ENCODE measurements at places on chromosomes 1 and 21. TPM values are rescaled to one million over a fixed set of nuclear protein-coding genes. Genes with fewer than 3 reads are reported as not detected.
A peak's percentile ranks its signal among the peaks of the same experiment; 100 is the strongest.

- no peaks in the 10 kb centered on the region for H3K27me3 ChIP-seq
- peak overlapping the region; percentile 40 for H3K27ac ChIP-seq
- H3K4me1 ChIP-seq, result peaks cover 28% of the 10 kb centered on the region
- no peaks in the 10 kb centered on the region for H3K36me3 ChIP-seq
- no peak overlapping the region for H3K4me3 ChIP-seq
These were observed 227.1 kb upstream of the MAP1LC3C start for GRCh38 chr1:242225767-242226573.

CRB1 gene
- total RNA-seq, result 0.65 TPM

- H3K36me3 ChIP-seq, result no peaks in the 10 kb centered on the region
- no peak for DNase-seq
- no peak overlapping the region for H3K27ac ChIP-seq
These were observed 7.9 kb downstream of the FYB2 start for GRCh38 chr1:56811331-56811730.

- DNase-seq, result peak; percentile 40
- no peak overlapping the region for H3K27ac ChIP-seq
- no peak overlapping the region for H3K4me3 ChIP-seq
- peaks cover 12% of the 10 kb centered on the region for H3K4me1 ChIP-seq
- peaks cover 5% of the 10 kb centered on the region for H3K27me3 ChIP-seq
These were observed 325.0 kb downstream of the ZNF326 start for GRCh38 chr1:90319918-90320317.

- H3K27ac ChIP-seq, result no peak overlapping the region
- no peak for DNase-seq
- H3K36me3 ChIP-seq, result peaks cover 6% of the 10 kb centered on the region
- no peaks in the 10 kb centered on the region for H3K4me1 ChIP-seq
These were observed 59.3 kb downstream of the EYA3 start for GRCh38 chr1:28028873-28029654.

LCE3A gene
- not detected for total RNA-seq

MARK1 gene
- 12.9 TPM for total RNA-seq

FOXD2 gene
- 0.44 TPM for total RNA-seq

PDZK1 gene
- 0.20 TPM for total RNA-seq

AIDA gene
- total RNA-seq, result 133 TPM

DNA sequence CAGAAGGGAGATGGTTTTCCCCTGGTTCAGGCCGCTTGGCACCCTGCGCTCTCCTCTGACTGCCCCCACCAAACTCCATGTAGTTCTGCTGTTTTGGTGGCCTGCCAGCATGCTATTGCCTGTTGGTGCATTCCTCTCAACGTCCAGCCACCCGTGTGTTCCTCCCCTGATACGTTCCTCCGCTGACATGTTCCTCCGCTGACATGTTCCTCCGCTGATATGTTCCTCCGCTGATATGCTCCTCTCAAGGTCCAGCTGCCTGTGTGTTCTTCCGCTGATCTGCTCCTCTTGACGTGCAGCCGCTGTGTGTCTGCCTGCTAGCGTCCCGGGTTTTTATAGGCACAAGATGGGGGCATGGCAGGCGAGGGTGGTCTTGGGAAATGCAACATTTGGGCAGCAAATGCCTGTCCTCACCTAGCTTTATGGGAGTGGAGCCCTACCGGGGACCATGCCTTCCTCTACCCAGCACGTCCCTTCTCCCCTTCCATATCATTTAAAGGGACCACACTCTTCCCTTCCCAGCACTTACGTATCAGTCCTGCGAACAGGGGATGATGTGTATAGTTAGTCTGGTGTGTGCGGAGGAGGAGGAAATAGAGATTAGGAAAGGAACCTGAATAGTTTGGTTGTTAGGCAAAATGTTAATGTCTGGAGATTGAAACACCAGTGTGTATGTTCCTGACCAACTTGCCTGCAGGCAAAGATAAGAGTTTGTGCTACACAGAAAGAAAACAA is 40.6 kb upstream of the PLA2G5 start:
- H3K4me3 ChIP-seq, result no peak overlapping the region
- DNase-seq, result no peak
- H3K27ac ChIP-seq, result no peak overlapping the region
- H3K36me3 ChIP-seq, result no peaks in the 10 kb centered on the region
- peaks cover 22% of the 10 kb centered on the region for H3K27me3 ChIP-seq

ERG gene
- not detected for total RNA-seq

GRCh38 chr1:78649628-78650027 is at the start of gene IFI44:
TSS of gene IFI44 (plus strand) at chr1:78649831. CDS start at chr1:78650196, 365 bp downstream.
- H3K27ac ChIP-seq, result no peak within 1 kb of the TSS
- H3K36me3 ChIP-seq, result peaks cover 6% of the 10 kb centered on the region
- H3K4me3 ChIP-seq, result no peak within 1 kb of the TSS
- peak; percentile 81 for DNase-seq
- no peaks in the 10 kb centered on the region for H3K4me1 ChIP-seq
- no peaks in the 10 kb centered on the region for H3K27me3 ChIP-seq

TNFAIP8L2 gene
- total RNA-seq, result not detected

DNA sequence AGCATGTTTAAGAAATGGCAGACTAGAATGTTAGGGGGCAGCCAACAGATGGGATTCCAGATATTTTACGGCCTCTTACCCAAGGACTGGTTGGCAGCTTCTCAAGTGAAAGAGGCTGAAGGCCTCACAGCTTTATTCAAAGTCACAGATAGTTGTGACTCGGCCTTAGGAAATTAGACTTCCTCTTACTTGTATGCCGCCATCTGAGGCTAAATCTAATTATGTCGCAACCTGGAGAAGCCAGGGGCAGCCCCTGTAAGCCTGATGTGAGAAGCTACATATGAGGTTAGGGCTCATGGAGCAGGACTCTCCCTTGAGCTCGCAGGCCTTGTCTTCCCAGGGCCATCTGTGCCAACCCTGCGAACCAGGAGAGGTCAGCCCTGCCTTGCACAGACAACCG is 352.5 kb downstream of the HHAT start:
- H3K27ac ChIP-seq, result no peak overlapping the region
- no peaks in the 10 kb centered on the region for H3K36me3 ChIP-seq
- peak; percentile 26 for DNase-seq
- no peaks in the 10 kb centered on the region for H3K4me1 ChIP-seq
- H3K4me3 ChIP-seq, result no peak overlapping the region

- no peak for DNase-seq
- H3K27ac ChIP-seq, result peak overlapping the region; percentile 2
- H3K4me1 ChIP-seq, result peaks cover 19% of the 10 kb centered on the region
These were observed 63.0 kb downstream of the B3GALNT2 start for GRCh38 chr1:235441159-235441685.

- H3K36me3 ChIP-seq, result peaks cover 11% of the 10 kb centered on the region
- H3K27ac ChIP-seq, result peak overlapping the region; percentile 98
- peak overlapping the region; percentile 87 for H3K4me3 ChIP-seq
- no peaks in the 10 kb centered on the region for H3K27me3 ChIP-seq
- H3K4me1 ChIP-seq, result peaks cover 45% of the 10 kb centered on the region
These were observed 636 bp downstream of the VAMP4 start for GRCh38 chr1:171740987-171741871.

GRCh38 chr1:47643306-47644211 is 205.7 kb downstream of the FOXD2 start:
- H3K27ac ChIP-seq, result no peak overlapping the region
- no peak for DNase-seq
- no peaks in the 10 kb centered on the region for H3K27me3 ChIP-seq
- no peaks in the 10 kb centered on the region for H3K4me1 ChIP-seq
- H3K4me3 ChIP-seq, result no peak overlapping the region
- no peaks in the 10 kb centered on the region for H3K36me3 ChIP-seq

DNA sequence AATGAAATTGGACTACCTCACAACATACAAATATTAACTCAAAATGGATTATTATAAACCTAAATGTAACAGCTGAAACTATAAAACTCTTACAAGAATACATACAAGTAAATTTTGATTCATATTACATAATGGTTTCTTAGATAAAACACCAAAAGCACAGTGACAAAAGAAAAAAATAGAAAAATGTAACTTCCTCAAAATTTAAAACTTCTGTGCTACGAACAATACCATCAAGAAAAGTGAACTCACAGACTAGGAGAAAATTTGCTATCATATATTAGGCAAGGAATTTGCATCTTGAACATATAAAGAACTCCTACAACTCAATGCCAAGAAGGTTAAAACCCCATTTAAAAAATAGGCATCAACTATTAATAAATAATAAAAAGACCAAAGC is 31.2 kb downstream of the ANGPTL3 start:
- H3K27ac ChIP-seq, result no peak overlapping the region
- H3K36me3 ChIP-seq, result peaks cover 29% of the 10 kb centered on the region
- H3K4me1 ChIP-seq, result peaks cover under 1% of the 10 kb centered on the region
- no peak for DNase-seq

GRCh38 chr21:46556802-46557201 is 48.1 kb downstream of the S100B start:
- H3K4me1 ChIP-seq, result no peaks in the 10 kb centered on the region
- H3K27me3 ChIP-seq, result no peaks in the 10 kb centered on the region
- H3K4me3 ChIP-seq, result no peak overlapping the region
- no peak overlapping the region for H3K27ac ChIP-seq

GRCh38 chr1:12400027-12400693 is 170.3 kb downstream of the VPS13D start:
- no peaks in the 10 kb centered on the region for H3K4me1 ChIP-seq
- no peak overlapping the region for H3K4me3 ChIP-seq
- peaks cover 41% of the 10 kb centered on the region for H3K36me3 ChIP-seq
- no peak overlapping the region for H3K27ac ChIP-seq
- DNase-seq, result no peak

C1QC gene
- total RNA-seq, result not detected

DNA sequence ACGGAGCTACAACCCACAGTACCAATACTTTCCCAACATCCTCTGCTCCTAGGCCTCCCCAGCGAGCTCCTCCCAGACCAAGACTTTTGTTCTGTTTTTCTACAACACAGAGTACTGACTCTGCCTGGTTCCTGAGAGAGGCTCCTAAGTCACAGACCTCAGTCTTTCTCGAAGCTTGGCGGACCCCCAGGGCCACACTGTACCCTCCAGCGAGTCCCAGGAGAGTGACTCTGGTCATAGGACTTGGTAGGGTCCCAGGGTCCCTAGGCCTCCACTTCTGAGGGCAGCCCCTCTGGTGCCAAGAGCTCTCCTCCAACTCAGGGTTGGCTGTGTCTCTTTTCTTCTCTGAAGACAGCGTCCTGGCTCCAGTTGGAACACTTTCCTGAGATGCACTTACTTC is 20.6 kb downstream of the PLA2G5 start:
- peaks cover 11% of the 10 kb centered on the region for H3K27me3 ChIP-seq
- no peak overlapping the region for H3K27ac ChIP-seq
- peaks cover 12% of the 10 kb centered on the region for H3K4me1 ChIP-seq
- H3K36me3 ChIP-seq, result no peaks in the 10 kb centered on the region
- DNase-seq, result no peak
- no peak overlapping the region for H3K4me3 ChIP-seq

LYSMD1 gene
- 14.4 TPM for total RNA-seq

GRCh38 chr1:9721606-9722377 is 70.3 kb downstream of the PIK3CD start:
- DNase-seq, result peak; percentile 30
- peaks cover 6% of the 10 kb centered on the region for H3K4me1 ChIP-seq
- H3K27ac ChIP-seq, result no peak overlapping the region
- H3K4me3 ChIP-seq, result no peak overlapping the region

DNA sequence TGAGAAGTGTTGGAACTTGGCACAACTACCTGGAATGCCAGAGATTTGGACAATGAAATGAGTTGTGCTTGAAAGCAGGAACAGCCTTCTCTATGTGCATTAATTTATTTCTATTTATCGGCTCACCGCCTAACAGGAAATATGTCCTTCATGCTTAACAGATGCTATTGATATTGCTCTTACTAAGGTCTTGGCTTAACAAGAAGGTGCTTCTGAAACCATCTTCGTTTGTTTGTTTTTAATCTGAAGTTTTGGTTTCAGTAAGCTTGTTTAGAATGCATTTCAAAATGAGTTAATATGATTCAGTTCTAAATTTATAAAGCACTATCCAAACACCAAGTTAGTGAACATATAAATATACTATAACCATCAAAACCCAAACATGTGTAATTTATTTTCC is 898.3 kb upstream of the B3GALT2 start:
- H3K4me1 ChIP-seq, result no peaks in the 10 kb centered on the region
- no peak for DNase-seq
- no peak overlapping the region for H3K4me3 ChIP-seq

GRCh38 chr1:8472668-8473067 is 154.8 kb downstream of the SLC45A1 start:
- no peaks in the 10 kb centered on the region for H3K27me3 ChIP-seq
- H3K36me3 ChIP-seq, result peaks cover 11% of the 10 kb centered on the region
- H3K27ac ChIP-seq, result no peak overlapping the region
- H3K4me1 ChIP-seq, result no peaks in the 10 kb centered on the region
- DNase-seq, result no peak
- no peak overlapping the region for H3K4me3 ChIP-seq

DNA sequence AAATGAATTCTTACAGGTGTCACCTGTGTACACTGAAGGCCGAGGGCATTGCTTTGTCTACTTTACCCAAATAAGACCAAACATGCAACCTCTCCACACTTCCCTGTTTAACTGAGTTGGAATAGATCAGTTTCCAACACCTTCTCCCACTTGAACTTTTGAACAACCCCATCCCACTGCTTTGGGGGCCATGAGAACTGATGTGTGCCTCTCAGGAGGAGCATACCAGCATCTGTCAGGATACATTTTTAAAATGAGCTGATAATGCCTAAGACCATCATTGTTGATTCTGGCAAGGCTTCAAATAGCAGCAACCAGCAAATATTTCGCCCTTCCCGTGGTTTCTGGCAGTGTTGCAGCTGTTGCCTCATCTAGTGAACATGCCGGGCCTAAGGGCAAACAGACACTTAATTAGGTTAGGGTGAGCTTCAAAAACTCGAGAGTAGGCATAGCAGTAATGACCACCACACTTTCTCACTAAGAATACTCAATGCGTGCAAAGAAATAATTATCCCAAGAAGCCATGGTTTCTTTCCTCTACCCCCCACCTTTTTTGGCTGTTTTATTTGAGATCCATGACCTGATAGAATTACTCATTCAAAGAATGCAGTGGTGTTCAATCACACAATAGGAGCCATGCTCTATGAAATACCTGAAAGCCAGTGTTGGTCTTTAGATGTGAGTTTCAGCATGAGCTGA is 63.7 kb downstream of the MAP10 start:
- no peaks in the 10 kb centered on the region for H3K27me3 ChIP-seq
- H3K4me1 ChIP-seq, result peaks cover 21% of the 10 kb centered on the region
- peaks cover 7% of the 10 kb centered on the region for H3K36me3 ChIP-seq
- peak; percentile 100 for DNase-seq

DNA sequence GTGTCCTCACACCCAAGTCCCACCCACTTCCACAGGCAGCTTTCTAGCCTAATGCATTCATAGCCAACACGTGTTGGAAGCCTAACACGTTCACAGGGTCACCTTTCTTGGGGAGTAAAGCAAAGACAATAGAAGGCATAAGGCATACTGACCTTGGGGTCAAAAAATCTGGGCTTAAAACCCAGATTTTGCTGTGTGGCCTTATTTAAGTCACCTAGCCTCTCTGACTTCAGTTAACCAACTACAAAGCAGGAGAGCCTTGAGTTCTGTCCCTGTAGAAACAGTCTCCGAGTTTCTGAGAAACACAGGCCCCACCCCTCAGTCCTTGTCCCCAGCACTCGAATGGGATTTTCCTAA is 1.4 kb downstream of the TNNT2 start:
- H3K27ac ChIP-seq, result no peak overlapping the region
- H3K36me3 ChIP-seq, result no peaks in the 10 kb centered on the region
- no peaks in the 10 kb centered on the region for H3K4me1 ChIP-seq
- H3K4me3 ChIP-seq, result no peak overlapping the region
- peaks cover 43% of the 10 kb centered on the region for H3K27me3 ChIP-seq

GRCh38 chr1:205430696-205431305 is 8.9 kb upstream of the LEMD1 start:
- peak overlapping the region; percentile 56 for H3K4me3 ChIP-seq
- peaks cover 6% of the 10 kb centered on the region for H3K36me3 ChIP-seq
- H3K4me1 ChIP-seq, result no peaks in the 10 kb centered on the region
- peak; percentile 50 for DNase-seq

- H3K4me1 ChIP-seq, result no peaks in the 10 kb centered on the region
- DNase-seq, result no peak
- peaks cover 4% of the 10 kb centered on the region for H3K36me3 ChIP-seq
- no peaks in the 10 kb centered on the region for H3K27me3 ChIP-seq
- no peak overlapping the region for H3K4me3 ChIP-seq
These were observed 296.0 kb downstream of the HHAT start for GRCh38 chr1:210624722-210625121.

Data from MCF 10A (cell line).